ENCODE measurements at places on chromosomes 6 and 20.

- H3K4me1 ChIP-seq: no peaks in the 10 kb centered on the region
- peaks cover 8% of the 10 kb centered on the region for H3K36me3 ChIP-seq
- no peak for DNase-seq
- H3K4me3 ChIP-seq: no peak overlapping the region
These were observed 27.5 kb downstream of the RSPH3 start for GRCh38 chr6:158972241-158973233.

DNA sequence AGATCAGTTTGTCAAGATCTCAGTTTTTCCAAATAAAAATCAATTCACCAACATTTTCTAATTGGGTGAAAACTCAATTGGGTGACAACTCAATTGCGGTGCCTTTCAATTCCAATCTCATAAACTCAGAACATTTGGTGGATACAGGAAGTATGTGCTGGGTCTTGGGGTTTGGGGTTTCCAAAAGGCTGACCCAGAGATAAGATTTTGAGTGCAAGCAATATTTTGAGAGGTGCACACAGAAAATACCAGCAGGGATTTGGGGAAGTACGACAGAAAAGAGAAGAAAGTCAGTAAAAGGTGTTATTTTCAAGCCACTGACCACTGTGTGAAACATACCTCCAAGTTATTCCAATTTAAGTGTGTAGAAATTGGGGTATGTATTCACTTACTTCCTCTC, 258.0 kb downstream of the PHACTR1 start:
- peaks cover 4% of the 10 kb centered on the region for H3K36me3 ChIP-seq
- H3K4me3 ChIP-seq: no peak overlapping the region
- H3K27me3 ChIP-seq: no peaks in the 10 kb centered on the region
- H3K4me1 ChIP-seq: no peaks in the 10 kb centered on the region
- no peak overlapping the region for H3K27ac ChIP-seq
- no peak for DNase-seq

DNA sequence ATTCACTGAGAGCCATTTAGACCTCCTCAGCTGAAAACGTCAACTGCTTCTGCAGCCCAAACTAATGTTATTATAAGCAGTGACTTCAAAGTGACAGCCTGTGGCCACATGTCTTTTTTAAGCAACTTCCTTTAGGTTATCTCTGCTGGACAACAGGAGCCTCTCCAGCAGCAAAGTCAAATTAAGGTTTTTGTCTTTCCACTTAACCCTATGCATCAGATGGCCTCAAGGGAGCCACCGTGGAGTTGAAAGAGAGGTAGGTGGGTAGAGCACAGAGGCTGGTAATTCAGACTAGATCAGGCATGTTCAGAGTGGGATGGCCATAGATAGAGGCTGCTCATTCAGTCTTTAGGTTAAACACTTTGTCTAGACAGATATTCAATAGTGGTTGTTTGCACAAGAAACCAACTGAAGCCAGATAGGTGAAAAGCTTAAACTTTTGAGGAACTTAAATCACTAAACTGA, 300.6 kb upstream of the ECI2 start:
- peaks cover 2% of the 10 kb centered on the region for H3K27me3 ChIP-seq
- H3K4me3 ChIP-seq: no peak overlapping the region
- no peaks in the 10 kb centered on the region for H3K36me3 ChIP-seq
- H3K4me1 ChIP-seq: peaks cover 4% of the 10 kb centered on the region

- no peak for DNase-seq
- H3K36me3 ChIP-seq: peaks cover 49% of the 10 kb centered on the region
- H3K27ac ChIP-seq: no peak overlapping the region
- peak overlapping the region; percentile 7 for H3K4me3 ChIP-seq
- no peaks in the 10 kb centered on the region for H3K27me3 ChIP-seq
These were observed 26.9 kb downstream of the MAP3K7 start for GRCh38 chr6:90559931-90560330.

DNA sequence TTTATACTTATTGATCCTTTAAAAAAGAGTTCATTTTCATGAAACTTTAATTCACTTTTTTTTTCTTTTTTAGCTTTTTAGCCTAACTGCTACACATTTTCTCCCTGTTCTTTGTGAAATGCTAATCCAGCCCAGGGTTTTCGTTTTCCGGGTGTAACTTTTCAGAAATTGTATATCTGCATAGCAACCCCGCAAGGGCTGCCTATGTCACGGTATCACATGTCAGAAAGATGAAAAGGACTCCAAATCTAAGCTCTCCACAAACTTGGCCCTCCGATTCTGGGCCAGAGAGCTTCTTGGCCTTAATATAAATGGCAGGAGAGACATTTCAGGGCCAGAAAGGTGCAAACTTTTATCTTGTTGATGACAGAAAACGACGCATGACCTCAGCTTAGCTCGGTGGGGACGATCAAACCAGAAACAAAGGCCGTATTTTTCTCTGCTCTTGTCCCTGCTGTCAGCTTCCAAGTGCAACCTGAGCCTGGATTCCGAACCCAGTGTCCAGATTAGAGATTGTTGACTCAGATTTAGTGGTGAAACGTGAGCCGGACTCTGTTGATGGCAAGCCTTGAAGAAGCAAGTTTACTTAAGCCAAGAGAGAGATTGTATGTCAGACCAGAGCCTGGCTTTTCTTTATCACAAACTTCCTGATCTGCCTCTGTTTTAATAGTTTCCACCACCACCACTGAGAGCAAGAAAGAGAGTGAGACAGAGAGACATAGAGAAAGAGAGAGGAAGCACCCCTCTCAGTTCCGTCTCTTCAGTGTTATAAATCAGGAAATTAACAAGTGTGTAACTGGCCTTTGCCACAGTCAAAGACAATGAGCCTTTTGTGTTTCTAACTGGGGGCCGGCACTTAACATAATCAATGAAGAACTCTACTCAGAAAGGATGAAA, 157.8 kb downstream of the SCML4 start:
- peaks cover 19% of the 10 kb centered on the region for H3K27me3 ChIP-seq
- no peak for DNase-seq
- no peak overlapping the region for H3K4me3 ChIP-seq
- H3K36me3 ChIP-seq: no peaks in the 10 kb centered on the region
- H3K4me1 ChIP-seq: peaks cover 40% of the 10 kb centered on the region
